Dermis microvascular lymphatic vessel endothelial cell (primary cell): ENCODE measurements at places on chromosomes 13 and 19. TPM values are rescaled to one million over a fixed set of nuclear protein-coding genes. Genes with fewer than 3 reads are reported as not detected.

ZNF541 gene
- total RNA-seq, result 0.39 and 0.63 TPM in 2 replicates

DNA sequence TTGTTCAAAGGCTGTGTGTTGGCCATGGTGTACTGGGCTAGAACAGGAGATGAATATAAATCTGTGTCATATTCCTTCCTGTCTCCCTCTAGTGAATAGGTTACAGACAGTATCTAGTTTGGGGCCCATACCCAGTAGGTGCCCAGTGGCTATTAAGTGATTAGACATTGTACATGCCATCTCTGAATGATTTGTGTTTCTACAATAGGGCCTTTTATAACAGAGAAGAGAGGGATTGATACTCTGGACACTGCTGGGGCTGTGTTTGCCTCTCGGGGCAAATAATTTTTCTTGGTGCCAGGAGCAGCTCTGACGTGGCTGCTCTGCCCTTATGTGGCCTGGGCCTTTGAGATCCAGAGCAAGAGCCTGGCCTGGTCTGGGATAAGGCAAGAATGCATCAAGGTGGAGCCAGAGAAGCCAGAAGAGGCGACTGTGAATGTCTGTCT lies 403.1 kb downstream of the SPRY2 start:
- peak; percentile 53 for DNase-seq

DNA sequence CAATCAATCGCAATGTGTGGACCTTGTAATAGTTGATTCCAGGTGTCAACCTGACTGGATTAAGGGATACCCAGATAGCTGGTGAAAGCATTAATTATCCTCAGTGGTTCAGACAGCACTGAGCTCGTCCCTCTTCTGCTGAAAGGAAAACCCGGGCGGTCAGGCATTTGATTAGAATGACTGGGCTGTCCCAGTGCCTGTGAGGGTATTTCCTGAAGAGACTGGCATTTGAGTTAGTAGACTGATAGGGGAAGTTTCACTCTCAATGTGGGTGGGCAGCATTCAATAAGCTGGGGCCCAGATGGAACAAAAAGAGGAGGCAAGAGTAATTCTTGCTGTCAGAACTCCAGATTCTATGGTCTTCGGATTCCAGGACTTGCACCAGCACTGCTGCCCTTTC lies 31.9 kb downstream of the KPNA3 start:
- DNase-seq, result no peak

GRCh38 chr13:109144693-109145437 lies 515.5 kb downstream of the MYO16 start:
- DNase-seq, result no peak

- DNase-seq, result no peak
Measured at GRCh38 chr19:51354742-51355148, 11.4 kb downstream of the ETFB start.

RPL18A gene
- 1,265 and 1,315 TPM in 2 replicates for total RNA-seq

DNA sequence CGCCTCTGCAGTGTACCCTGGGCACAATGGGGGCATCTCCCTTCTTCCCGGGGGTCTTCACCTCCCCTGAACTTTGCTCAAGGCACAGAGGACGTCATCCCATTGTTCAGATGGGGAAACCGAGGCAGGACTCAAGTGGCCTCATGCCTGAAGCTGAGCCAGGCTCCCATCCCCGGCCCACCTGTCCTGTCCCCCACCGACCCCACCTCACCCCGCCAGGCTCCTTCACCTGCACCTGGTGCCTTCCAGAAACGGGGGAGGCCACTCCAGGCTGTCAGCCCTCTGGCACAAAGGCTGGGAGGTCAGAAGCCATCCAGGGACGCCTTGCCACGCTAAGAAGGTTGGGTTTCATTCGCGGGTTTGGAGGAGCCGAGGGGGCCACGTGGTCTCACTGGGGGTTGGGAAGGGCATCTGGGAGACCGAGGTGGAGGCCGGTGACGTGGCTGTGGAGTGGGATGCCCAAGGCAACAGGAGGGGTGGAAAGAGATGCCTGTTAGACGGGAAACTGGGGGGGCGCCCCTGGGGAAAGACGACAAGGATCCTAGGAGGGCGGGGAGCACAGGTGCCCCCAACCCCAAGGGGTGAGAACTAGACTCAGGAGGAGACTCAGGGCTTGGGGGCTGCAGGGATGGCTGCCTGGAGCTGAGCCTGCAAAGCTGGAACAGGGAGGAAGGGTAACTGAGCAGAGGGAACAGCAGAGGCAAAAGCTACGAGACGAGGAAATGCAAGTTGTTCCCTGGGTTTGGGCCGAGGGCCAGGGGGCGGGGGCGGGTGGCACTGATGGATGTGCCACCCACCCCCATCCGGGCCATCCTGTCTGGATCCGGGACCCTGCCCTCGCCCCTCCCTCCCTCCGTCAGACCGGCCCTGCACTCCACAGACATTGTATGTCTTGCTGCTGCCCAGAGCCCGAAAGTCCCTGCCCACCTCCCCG lies 6.0 kb upstream of the TCF3 start:
- no peak for DNase-seq

DNA sequence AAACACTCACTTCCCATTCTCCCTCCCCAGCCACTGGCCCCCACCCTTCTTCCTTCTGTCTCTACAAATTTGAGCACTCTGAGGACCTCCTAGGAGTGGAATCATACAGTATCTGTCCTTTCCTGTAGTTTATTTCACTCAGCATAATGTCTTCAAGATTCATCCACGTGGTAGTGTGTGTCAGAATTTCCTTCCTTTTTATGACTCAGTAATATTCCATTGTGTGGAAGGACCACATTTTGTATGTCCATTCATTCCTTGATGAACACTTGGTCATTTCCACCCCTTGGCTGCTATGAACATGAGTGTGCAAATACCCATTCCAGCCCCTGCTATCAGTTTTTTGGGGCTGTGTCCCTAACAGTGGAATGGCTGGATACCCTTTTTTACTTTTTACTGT lies 9.8 kb downstream of the KLF2 start:
- DNase-seq, result peak; percentile 53

DNA sequence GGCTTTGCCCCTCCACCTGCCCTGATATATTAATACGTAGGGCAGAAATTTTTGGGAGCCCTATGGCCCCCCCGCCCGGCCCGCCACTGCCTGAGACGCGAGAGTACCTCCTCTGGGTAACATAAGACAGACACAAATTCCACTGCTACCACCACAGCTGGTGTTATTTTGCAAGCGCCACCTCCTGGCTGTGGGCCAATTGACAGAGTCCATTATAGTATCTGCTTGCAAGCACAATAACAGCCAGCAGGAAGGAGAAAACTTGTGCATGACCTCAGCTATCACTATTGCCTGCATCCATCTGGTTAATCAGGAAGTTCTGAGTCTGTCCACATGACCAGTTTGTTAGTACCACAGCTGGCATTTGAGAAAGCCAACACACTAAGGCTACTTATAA lies 25.3 kb upstream of the OR10H2 start:
- DNase-seq, result peak; percentile 88

- DNase-seq, result peak; percentile 97
Measured at GRCh38 chr19:44741841-44742329, 6.6 kb upstream of the BCL3 start.

POSTN gene
- 3.3 and 3.9 TPM in 2 replicates for total RNA-seq

- no peak for DNase-seq
Measured at GRCh38 chr13:93927431-93927830, 552.1 kb downstream of the DCT start.

SMIM44 gene
- total RNA-seq, result not detected in 2 replicates

DNA sequence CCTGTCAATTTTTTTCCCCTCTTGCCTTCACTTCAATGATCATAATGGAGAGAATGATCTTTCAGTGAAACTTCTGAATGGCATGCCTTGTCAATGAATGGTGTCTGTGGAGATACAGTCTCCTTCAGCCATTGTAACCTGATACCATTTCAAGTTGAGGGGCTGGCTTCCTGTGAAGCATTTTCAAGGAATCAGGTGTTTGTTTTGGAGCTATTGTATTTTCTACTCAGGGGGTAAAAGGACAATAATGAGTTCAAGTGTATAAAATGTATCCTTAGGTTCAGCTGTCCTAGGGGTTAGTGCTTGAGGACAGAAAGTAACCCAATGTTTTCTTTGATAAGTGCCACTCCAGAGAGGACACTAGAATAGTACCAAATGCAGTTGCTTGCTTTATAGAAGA lies 23.8 kb upstream of the CBY2 start:
- no peak for DNase-seq

GRCh38 chr19:459724-460511 lies 915 bp downstream of the SHC2 start:
- peak; percentile 46 for DNase-seq

DNA sequence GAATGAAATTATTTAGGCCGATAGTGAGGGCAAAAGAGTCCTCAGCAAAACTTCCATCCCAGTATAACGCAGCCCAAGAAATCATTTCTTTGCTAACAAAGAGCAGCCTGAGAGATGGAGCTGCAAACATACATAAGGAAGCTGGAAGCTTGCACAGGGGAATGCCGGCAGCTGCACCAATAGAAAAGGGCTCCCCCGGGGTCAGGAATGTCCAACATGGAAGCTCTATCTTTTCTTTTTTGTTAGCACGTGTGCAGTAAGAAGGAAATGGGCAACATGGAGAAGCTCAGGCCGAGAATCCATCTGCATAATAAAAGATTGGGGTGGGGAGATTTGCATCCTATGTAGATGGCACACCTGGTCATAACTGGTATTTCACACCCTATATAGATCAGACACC lies 1363.5 kb upstream of the PCDH20 start:
- DNase-seq, result no peak

ADAT3 gene
- total RNA-seq, result 1.7 and 3.8 TPM in 2 replicates

DNA sequence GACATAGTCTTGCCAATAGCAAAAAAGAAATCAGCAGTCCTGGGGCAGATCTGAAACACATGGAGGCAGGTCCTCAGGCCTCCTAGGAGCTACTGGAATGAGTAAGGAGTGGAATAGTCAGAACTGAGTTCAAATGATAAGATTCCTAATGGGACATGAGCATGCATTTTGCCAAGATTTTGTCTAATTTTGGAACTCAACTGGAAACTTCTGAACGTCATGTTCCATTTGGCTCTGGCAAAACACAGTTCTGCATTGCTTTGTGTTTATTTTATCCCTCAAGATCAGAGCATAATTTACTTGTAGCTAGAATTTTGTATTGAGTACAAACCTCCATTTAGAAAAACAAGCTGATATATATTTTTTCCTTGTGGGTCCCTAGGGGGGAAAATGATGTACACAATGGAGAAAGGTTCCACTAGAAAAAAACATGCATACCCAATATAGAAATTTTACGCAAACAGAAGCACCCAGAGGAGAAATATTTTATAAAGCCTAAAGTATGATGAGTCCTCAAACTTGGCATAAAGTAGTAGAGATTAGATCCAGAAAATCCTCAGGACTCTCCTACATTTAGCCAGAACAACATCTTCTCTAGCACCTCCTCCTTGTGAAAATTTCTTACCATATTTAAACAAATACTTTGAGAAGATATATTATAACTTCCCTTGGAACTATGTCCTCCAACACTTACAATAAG lies 149.0 kb upstream of the SERP2 start:
- no peak for DNase-seq

DNA sequence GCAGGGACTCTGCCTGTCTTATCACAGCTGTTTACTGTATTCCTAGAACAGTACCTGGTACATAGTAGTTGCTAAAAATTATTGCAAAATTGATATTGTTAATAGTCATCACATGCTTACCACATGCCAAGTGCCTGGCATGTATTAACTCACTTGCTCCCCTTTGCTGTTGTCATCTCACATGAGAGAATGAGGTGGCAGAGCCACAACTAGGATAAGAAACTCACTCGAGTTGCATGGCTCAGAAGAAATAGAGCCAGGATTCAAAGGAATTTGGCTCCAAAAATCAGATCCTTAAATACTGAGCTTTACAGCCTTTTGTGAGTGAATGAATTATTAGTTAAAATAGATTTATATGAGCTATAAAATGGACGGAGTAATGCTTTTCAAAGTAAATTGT lies 42.6 kb downstream of the B3GLCT start:
- no peak for DNase-seq

DNA sequence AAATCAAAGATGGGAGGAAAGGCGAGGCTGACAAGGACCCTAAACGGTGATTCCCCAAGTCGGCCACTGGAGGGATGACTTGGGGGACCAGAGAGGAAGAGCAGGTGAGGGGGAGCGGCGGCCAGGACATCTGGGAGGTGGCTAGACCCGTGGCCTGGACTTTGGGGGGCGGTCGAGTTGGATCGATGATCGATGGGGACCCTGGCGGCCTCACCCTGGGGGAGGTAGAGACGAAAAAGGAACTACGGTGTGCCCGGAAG lies 7.7 kb upstream of the CIRBP start:
- DNase-seq, result no peak

IFI30 gene
- total RNA-seq, result 4.5 and 6.1 TPM in 2 replicates
